ENCODE measurements at places on chromosomes 12 and 14. TPM values are rescaled to one million over a fixed set of nuclear protein-coding genes. Genes with fewer than 3 reads are reported as not detected.
A peak's percentile ranks its signal among the peaks of the same experiment; 100 is the strongest.

- peak; percentile 92 for DNase-seq
These were observed 804 bp downstream of the GAPDH start for GRCh38 chr12:6534945-6535696.

- no peak for DNase-seq
These were observed 82.9 kb upstream of the CLMN start for GRCh38 chr14:95402578-95402977.

- DNase-seq = no peak
These were observed 53.7 kb upstream of the OTOGL start for GRCh38 chr12:80045594-80045993.

SINHCAF gene
- 53.9 TPM for polyA plus RNA-seq

KRT79 gene
- not detected for polyA plus RNA-seq

DNA sequence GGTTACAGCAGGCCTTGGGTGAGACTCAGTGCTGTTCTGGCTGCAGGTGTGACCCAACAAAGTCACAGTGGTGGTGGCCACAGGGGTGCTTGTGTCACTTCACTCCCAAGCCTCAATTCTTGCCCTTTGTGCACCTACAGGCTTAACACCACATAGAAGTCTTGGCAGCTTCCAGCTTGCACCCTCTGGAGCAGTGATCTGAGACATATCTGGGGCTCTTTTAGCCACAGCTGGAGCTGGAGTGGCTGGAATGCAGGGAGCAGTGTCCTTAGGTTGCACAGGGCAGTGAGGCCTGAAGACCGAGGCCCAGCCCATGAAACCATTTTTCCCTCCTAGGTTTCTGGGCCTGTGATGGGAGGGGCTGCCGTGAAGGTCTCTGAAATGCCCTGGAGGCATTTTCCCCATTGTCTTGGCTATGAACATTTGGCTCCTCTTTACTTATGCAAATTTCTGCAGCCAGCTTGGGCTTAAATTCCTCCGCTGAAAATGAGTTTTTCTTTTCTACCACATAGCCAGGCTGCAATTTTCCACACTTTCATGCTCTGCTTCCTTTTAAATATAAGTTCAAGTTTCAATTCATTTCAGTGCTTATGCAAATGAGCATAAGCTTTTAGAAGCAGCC is 37.7 kb downstream of the ADAM21 start:
- no peak for DNase-seq

DNA sequence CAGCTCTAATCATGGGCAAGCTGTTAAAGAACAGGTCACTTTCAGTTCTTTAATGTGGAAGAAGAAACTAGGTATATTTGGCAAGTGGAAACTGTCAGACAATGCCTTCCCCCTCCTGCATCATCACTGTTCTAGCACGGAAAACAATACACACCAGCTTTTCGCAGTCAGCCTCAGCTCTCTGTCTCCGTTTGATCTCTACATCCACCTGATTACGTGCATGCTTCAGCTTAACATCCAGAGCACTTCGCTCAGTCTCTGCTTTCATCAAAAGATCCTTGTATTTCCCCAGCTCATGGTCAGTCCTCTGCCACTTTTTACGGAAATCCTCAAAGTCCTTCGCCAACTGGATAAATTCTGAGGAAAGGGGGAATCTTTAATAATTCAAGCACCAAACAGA is 19.0 kb downstream of the RACGAP1 start:
- no peak for DNase-seq

EML5 gene
- polyA plus RNA-seq = 0.23 TPM

DNA sequence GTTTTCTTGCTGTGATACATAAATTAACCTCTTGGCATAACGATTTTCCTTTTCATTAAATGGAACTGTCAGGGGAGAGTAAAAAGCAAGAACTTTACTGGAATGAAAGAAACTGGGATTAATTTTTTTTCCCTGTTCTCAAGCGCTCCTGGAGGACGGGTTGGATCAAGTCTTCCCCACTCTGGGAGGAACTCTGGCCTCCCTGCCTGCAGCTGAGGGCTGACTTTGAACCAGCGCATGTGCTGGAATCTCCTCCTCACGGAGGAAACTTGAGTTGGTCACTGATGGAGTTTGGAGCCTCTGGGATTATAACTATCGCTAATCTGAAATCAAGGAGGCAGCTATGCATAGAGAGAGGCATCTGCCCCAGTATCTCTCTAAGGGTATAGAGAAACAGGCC is 406.4 kb upstream of the TMEM132C start:
- no peak for DNase-seq

- DNase-seq = no peak
These were observed 69.7 kb upstream of the SLC38A2 start for GRCh38 chr12:46442239-46442638.

E2F7 gene
- 0.23 TPM for polyA plus RNA-seq

DNA sequence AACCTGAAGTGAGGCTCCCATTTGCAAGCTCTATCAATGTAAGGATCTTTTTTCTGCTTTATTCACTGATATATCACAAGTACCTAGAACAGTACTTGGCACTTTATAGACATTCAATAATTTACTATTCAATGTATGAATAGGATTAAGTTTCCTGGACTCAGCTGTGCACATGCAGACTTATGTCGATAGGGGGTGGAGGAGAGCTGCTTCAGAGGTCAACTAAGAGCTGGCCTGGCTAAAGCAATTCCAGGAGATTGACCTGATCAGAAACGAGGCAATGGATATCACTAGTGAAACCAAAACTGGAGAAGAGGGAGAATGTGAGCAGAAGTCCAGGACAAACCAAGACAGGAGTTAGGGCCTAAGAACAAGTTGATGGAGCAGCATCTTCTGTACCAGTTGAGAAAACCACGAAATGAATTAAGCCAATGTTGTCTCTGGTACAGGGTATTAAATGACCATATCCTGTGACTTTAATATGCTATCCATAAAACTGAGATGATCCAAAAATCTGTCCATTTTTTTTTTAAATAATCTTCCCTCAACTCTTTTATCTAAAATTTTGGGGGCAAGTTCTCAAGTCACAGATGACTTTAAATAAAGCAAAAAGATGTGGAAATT is 169.2 kb downstream of the PIK3C2G start:
- DNase-seq = no peak

PGAM5 gene
- 9.6 TPM for polyA plus RNA-seq

DNA sequence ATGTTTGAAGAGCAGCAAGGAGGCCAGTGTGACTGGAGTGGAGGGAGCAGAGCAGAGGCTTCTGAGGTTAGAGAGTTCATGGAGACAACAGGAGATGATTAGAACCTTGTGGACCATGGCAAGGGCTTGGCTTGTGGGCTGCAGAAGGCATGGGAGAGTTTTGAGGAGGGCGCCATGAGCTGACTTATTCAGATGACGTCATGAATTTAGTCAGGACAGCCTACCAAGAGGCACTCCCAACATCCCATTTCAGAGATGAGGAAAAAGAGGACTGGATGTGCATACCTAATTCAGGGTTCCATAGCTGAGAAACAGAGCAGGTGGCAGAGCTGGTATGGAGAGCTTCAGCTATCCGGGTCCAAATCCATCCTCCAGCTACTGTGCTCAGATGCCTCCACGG is 101.8 kb downstream of the PLXNC1 start:
- DNase-seq = no peak

DNA sequence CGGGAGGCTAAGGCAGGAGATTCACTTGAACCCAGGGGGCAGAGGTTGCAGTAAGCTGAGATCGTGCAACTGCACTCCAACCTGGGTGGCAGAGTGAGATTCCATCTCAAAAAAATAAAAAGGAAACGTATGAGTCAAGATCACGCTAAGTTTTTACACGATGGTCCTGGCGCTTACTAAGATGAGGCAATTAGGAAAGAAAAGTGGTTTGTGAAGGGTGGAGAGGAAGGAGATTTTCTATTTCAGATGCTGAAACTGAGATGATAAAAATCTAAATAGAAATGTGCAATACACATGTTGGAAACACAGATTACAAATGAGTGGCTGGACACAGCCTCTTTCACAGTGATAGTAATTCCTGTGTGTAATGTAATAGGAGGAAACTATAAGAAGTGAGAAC is 63.2 kb downstream of the KDM5A start:
- DNase-seq = no peak

FGF6 gene
- polyA plus RNA-seq = not detected

PYGL gene
- 37.4 TPM for polyA plus RNA-seq

DNA sequence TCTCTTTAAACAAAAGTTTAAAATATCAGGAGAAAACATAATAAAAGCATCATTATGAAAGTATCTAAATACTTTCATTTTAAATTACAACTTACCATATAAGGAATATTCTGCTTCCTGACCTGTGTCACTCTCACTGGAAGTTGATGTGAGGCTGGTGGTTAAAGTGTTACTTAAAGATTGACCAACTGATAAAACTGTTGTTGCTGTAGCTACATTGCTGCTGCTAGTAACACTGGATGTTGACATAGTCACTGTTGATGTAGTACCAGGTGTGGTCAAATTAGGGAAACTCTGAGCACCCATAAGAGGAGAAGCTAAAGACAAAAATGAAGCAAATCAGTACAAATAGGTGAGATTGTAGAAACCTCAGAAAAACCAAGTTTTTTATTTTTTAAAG is 79.9 kb downstream of the HECTD1 start:
- DNase-seq = no peak
